Prostate gland (tissue), 2 donors: ENCODE measurements at places on chromosomes 12 and 14. TPM values are rescaled to one million over a fixed set of nuclear protein-coding genes. Genes with fewer than 3 reads are reported as not detected.
A peak's percentile ranks its signal among the peaks of the same experiment; 100 is the strongest.

MYBPC1 gene
- 302 TPM for total RNA-seq

DNA sequence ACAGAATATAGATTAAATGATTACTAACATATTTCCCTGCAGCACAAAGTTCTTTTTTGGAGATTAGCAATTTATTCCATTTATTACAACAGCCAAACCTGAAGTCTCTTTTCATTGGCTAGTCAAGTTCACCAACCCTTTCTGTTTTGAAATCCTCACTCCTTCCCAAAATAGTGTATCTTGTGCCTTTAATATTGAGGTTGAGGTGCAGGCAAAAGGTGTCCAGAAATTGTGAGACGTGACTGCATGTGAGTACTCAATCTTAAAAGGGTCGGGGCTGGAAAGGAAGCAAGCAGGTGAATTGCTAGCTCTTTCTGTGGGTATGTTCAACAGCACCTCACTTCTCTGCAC is 11.1 kb upstream of the FOXN3 start:
- H3K4me3 ChIP-seq, result no peak overlapping the region
- no peaks in the 10 kb centered on the region for H3K36me3 ChIP-seq
- DNase-seq, result no peak
- peak overlapping the region; percentile 59 for H3K27ac ChIP-seq
- no peaks in the 10 kb centered on the region for H3K27me3 ChIP-seq

CAPZA3 gene
- total RNA-seq, result not detected

GRCh38 chr12:92561543-92561899 is 141.3 kb upstream of the PLEKHG7 start:
- H3K36me3 ChIP-seq, result no peaks in the 10 kb centered on the region
- no peak for DNase-seq
- peak overlapping the region; percentile 20 for H3K27ac ChIP-seq
- H3K27me3 ChIP-seq, result no peaks in the 10 kb centered on the region
- no peaks in the 10 kb centered on the region for H3K4me1 ChIP-seq

DNA sequence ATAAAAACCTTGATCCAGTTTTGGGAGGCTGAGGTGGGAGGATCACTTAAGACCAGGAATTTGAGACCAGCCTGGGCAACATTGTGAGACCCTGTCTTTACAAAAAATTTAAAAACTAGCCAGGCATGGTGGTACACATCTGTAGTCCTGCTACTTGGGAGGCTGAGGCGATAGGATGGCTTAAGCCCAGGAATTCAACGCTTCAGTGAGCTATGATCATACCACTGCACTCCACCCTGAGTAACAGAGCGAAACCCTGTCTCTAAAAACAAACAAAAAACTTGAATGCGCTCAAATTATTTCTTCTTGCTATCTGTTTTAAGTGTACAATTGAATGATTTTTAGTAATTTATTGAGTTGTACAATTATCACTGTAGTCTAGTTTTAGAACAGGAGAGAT is 20.1 kb downstream of the WDR20 start:
- DNase-seq, result no peak
- no peak overlapping the region for H3K4me3 ChIP-seq
- no peaks in the 10 kb centered on the region for H3K36me3 ChIP-seq
- H3K27me3 ChIP-seq, result no peaks in the 10 kb centered on the region

- no peak overlapping the region for H3K27ac ChIP-seq
- DNase-seq, result no peak
- no peaks in the 10 kb centered on the region for H3K4me1 ChIP-seq
- H3K4me3 ChIP-seq, result no peak overlapping the region
- H3K27me3 ChIP-seq, result no peaks in the 10 kb centered on the region
- H3K36me3 ChIP-seq, result no peaks in the 10 kb centered on the region
Observed at GRCh38 chr14:64444140-64444539, 21.2 kb upstream of the AKAP5 start.

DNA sequence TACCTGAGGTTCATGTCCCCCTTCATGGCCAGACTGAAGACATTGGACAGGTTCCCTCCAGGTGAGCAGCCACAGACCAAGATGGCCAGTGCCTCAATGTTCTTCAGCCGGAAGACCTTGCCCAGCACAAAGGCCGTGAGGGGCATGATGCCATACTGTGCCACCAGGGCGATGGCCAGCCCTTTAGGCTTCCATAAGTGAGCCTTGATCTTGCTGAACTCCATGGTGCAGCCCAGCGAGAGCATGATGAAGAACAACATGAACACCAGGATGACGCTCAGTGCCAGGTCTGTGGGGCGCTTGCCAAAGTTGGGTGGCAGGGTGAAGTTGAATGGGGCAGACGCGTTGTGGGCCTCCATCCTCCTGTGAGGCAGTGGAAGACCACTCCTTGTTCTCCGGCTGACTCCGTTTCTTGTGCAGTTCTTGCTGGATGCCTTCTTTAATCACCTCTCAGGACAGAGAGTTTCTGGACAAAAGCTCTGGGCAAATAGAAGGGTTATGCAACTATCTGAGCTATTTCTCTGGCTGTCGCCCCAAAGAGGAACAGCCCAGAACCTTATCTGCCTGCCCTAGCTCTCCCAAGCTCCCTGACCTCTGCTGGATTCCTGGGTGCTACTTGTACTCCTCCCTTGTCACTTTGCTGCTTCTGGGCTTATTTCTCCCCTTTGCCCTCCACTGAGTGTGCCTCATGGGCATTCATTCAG is at the start of gene SLC10A1:
TSS of gene SLC10A1 (minus strand) at position 445 of the 704 bp plus-strand sequence. CDS start at position 359, 86 bp downstream.
- H3K36me3 ChIP-seq, result no peaks in the 10 kb centered on the region
- H3K27me3 ChIP-seq, result no peaks in the 10 kb centered on the region
- DNase-seq, result no peak

HOXC13 gene
- total RNA-seq, result 0.34 TPM

- no peak for DNase-seq
- no peaks in the 10 kb centered on the region for H3K36me3 ChIP-seq
- no peaks in the 10 kb centered on the region for H3K27me3 ChIP-seq
- H3K4me1 ChIP-seq, result no peaks in the 10 kb centered on the region
- no peak overlapping the region for H3K4me3 ChIP-seq
Observed at GRCh38 chr14:68922886-68923285, 56.2 kb downstream of the ACTN1 start.

- no peak overlapping the region for H3K4me3 ChIP-seq
- H3K27ac ChIP-seq, result no peak overlapping the region
- no peak for DNase-seq
- no peaks in the 10 kb centered on the region for H3K36me3 ChIP-seq
Observed at GRCh38 chr12:15863984-15864383, 18.2 kb upstream of the STRAP start.

TEX52 gene
- not detected for total RNA-seq

DNA sequence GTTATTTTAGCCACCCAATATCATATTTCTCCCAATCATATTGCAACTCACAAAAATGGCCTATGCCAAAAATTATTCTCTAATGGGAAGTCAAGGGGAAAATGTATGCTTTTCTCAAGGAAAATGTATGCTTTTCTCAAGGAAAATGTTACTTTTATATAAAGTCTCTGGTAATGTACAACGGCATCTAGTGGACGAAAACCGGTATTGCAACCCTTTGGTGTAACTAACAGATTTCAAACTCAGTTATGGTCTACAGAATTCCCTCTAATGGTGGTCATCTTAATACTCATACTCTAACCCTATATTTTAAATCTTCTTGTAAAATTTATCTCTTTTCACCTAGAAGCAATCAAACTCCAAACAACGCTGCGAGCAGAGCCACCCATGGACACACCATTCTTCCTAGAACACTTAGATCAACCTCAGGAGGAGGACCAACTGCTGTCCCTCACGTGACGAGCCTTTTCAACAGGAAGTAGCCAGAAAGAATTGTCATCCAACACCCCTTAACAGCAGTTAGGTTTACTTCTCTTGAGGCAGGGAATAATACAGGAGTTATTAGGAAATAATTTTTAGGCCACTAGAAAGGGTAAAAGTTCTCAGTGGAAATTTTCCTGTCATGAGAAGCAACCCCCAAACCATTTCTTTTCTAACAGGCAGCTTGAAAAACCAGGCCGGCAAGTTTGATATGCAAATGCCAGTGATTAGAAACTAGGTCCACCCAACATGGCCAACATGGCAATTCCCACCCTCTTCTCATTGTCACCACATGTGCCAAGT is 20.1 kb downstream of the APOBEC1 start:
- H3K4me3 ChIP-seq, result no peak overlapping the region
- H3K27me3 ChIP-seq, result no peaks in the 10 kb centered on the region
- no peaks in the 10 kb centered on the region for H3K4me1 ChIP-seq
- DNase-seq, result no peak

DNA sequence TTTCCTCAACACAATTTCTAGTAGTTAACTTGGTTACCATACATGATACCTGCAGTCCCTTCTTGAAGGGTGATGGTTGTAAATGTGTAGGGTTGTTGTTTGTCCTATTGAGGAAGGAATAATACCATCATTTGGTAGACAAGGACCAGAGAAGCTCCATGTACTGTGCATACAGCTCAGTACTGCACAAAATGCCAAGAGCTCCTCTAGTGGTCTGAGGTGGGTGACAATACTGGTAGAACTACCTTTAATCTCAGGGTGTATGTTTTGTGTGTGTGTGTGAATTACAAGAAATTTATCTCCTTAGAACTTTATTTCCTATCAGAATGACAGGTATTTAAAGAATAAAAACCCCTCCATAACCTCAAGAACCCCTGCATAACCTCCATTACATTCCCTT is 575.3 kb downstream of the TMTC2 start:
- H3K27me3 ChIP-seq, result no peaks in the 10 kb centered on the region
- H3K4me1 ChIP-seq, result no peaks in the 10 kb centered on the region
- no peak overlapping the region for H3K27ac ChIP-seq
- no peak overlapping the region for H3K4me3 ChIP-seq
- H3K36me3 ChIP-seq, result no peaks in the 10 kb centered on the region

KCNMB4 gene
- total RNA-seq, result 1.5 TPM

- no peak overlapping the region for H3K27ac ChIP-seq
- no peak overlapping the region for H3K4me3 ChIP-seq
- H3K27me3 ChIP-seq, result no peaks in the 10 kb centered on the region
- H3K36me3 ChIP-seq, result no peaks in the 10 kb centered on the region
- no peaks in the 10 kb centered on the region for H3K4me1 ChIP-seq
Observed at GRCh38 chr12:97159377-97159776, 252.3 kb downstream of the NEDD1 start.

GLS2 gene
- 4.1 TPM for total RNA-seq

DNA sequence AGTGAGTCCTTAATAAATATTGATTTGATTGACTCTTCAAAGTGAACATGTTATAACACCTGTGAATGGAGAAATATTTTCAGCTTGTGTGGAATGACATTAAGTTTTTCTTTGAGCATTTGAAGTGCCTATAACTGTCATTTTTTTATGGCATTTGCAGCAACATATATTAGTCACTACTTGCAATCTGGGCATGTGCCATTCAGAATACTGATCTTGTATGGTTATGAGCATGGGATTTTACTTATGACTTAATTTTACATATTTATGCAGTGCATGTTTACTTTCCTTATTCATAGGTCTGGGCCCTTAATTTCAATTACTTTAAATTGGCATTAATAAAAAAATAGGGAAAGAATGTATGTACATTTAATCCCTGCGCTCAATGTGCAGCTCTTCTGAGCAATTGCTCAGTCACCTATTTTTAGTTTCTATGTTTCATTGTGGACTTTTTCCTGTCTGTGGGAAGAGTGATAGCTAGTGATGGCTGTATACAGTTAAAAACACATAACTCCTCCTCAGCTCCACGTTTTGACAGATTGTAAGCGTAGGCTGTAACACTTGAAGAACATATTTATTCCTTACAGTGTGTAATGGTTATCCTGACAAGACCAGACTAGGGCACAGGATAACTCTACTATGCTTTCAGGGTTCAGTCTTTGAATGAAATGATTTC is 339.6 kb downstream of the SNAPC1 start:
- no peaks in the 10 kb centered on the region for H3K4me1 ChIP-seq
- no peaks in the 10 kb centered on the region for H3K27me3 ChIP-seq
- H3K4me3 ChIP-seq, result no peak overlapping the region
- no peaks in the 10 kb centered on the region for H3K36me3 ChIP-seq

- no peak overlapping the region for H3K27ac ChIP-seq
- no peaks in the 10 kb centered on the region for H3K27me3 ChIP-seq
- H3K4me3 ChIP-seq, result peak overlapping the region; percentile 42
- DNase-seq, result no peak
- H3K4me1 ChIP-seq, result peaks cover 3% of the 10 kb centered on the region
Observed at GRCh38 chr12:57632073-57632957, 686 bp downstream of the B4GALNT1 start.

DNA sequence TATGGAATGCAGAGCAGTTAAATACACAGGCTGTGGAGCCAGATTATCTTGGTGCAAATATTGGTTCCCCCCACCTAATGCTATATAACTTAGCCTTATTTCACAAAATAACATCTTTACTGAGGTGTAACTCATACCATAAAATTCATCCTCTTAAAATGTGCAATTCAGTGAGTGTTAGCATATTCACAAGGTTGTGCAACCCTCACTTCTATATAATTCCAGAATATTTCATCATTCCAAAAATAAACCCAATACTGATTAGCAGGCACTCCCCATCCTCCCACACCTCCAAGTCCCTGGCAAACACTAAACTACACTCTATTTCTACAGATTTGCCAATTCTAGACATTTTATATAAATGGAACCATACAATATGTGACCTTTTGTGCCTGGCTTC is 116.3 kb upstream of the CNTN1 start:
- H3K27ac ChIP-seq, result no peak overlapping the region
- no peak for DNase-seq
- H3K36me3 ChIP-seq, result no peaks in the 10 kb centered on the region
- no peak overlapping the region for H3K4me3 ChIP-seq

DNA sequence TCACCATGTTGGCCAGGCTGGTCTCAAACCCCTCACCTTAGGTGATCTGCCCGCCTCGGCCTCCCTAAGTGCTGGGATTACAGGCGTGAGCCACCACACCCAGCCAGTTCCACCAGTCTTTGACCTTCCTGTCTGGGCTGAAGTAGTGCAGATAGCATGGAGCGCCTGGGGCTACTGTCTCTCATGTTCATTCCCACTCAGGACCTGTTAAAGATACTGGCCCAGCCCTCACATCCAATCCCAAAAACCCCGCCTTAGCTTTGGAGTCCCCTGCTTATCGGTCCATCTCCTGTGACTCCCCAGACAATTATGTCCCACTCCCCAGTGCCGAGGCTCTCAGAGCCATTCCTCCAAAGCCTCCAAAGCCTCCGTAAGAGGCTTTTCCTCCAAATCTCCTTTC is 12.0 kb upstream of the CELA1 start:
- H3K4me3 ChIP-seq, result no peak overlapping the region
- H3K27me3 ChIP-seq, result no peaks in the 10 kb centered on the region
- no peak overlapping the region for H3K27ac ChIP-seq

GRCh38 chr12:96274331-96274730 is 80.2 kb downstream of the ELK3 start:
- no peak for DNase-seq
- H3K4me3 ChIP-seq, result no peak overlapping the region
- H3K27ac ChIP-seq, result no peak overlapping the region
- H3K36me3 ChIP-seq, result no peaks in the 10 kb centered on the region
- H3K27me3 ChIP-seq, result no peaks in the 10 kb centered on the region

DNA sequence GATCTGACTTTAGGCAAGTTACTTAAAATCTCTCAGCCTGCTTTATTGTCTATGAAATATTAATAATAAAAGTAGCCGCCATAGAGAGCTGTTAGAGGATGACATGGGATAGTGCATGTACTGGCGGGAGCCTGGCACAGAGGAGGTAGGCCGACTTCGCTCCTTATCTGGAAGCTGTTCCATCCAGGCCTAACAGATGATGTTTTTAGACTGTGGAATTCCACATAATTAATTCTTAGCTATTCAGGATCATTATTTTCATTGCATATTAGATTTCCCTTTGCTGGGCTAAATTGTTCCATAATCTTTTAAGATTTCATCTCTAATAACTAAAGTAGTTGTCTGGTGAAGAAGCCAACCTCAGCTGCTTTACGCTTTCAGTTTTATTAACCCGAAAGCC is 30.8 kb downstream of the CNTN1 start:
- no peaks in the 10 kb centered on the region for H3K27me3 ChIP-seq
- H3K36me3 ChIP-seq, result no peaks in the 10 kb centered on the region
- H3K27ac ChIP-seq, result no peak overlapping the region
- no peak for DNase-seq
